Upper lobe of right lung (tissue), 1 donor: ENCODE measurements at places on chromosomes 4 and X.

- H3K36me3 ChIP-seq = no peaks in the 10 kb centered on the region
- peaks cover 8% of the 10 kb centered on the region for H3K4me1 ChIP-seq
- H3K27ac ChIP-seq = no peak overlapping the region
- no peak overlapping the region for H3K4me3 ChIP-seq
- no peak for DNase-seq
Observed at GRCh38 chr4:7871356-7871755, 68.3 kb downstream of the AFAP1 start.

- no peak overlapping the region for H3K27ac ChIP-seq
- no peak for DNase-seq
- H3K4me3 ChIP-seq = no peak overlapping the region
- no peaks in the 10 kb centered on the region for H3K36me3 ChIP-seq
Observed at GRCh38 chrX:73262991-73263390, 48.3 kb upstream of the NAP1L2 start.

- H3K27ac ChIP-seq = peak overlapping the region; percentile 78
- H3K4me3 ChIP-seq = peak overlapping the region; percentile 59
- H3K27me3 ChIP-seq = no peaks in the 10 kb centered on the region
- H3K36me3 ChIP-seq = no peaks in the 10 kb centered on the region
- no peaks in the 10 kb centered on the region for H3K4me1 ChIP-seq
Observed at GRCh38 chrX:47129899-47130358, 14.6 kb downstream of the NDUFB11 start.

- H3K27ac ChIP-seq = no peak overlapping the region
- H3K4me1 ChIP-seq = no peaks in the 10 kb centered on the region
- no peaks in the 10 kb centered on the region for H3K27me3 ChIP-seq
- no peak for DNase-seq
- H3K36me3 ChIP-seq = no peaks in the 10 kb centered on the region
Observed at GRCh38 chr4:10816571-10816970, 132.0 kb upstream of the CLNK start.

GRCh38 chr4:70190579-70190978, 4.9 kb upstream of the ODAM start:
- H3K4me1 ChIP-seq = no peaks in the 10 kb centered on the region
- H3K36me3 ChIP-seq = no peaks in the 10 kb centered on the region
- H3K27ac ChIP-seq = no peak overlapping the region
- H3K27me3 ChIP-seq = no peaks in the 10 kb centered on the region
- DNase-seq = no peak
